Activated CD4-positive, alpha-beta memory T cell treated with anti-CD3 and anti-CD28 coated beads, Interleukin-2, amount 10 ng/mL, durations not matched to agents 7 days and 5 days (primary cell): ENCODE measurements at places on chromosomes 2 and 18.

GRCh38 chr2:146817613-146818012 is 1027.2 kb upstream of the ACVR2A start:
- DNase-seq = no peak

- DNase-seq = no peak
Measured at GRCh38 chr2:44459739-44460138, 98.0 kb downstream of the CAMKMT start.

GRCh38 chr2:85248773-85249509 is 78.8 kb downstream of the TGOLN2 start:
- no peak for DNase-seq

GRCh38 chr2:193469251-193469650 is 1274.5 kb upstream of the TMEFF2 start:
- no peak for DNase-seq

GRCh38 chr2:19667536-19667949 is 234.2 kb downstream of the TTC32 start:
- DNase-seq = no peak

DNA sequence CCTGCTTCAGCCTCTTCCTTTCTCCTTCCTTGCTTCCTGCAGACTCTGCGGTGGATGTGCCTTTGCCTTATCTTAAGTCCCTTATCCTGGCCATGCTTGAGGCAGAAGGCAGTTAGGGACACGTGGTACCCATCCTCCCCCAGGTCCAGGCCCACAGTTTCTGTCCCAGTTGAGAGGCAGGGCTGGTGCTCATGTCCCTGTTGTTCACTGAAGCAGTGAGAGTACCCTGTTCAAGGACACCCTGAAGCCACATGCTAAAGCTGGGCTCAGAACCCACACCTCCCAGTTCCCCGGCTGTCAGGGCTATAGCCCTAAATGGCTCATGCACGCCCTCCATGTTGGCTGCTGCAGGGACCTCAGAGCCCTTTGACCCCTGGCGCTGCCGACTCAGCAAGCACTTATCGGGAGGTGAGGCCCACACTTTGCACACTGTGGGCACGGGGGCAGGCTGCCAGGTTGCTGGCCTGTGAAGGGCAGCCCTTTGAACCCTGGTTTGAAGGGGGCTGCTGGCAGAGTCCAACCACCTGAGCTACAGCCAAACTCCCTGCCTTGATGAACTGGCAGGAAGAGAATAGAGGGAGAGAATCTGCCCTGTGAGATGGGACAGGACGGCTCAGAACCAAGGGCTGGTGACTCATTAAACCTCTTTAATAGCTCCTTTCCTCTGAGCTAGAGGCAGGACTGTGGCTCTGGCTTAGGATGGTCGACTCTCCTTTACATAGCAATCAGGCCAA is 6.3 kb downstream of the KHK start:
- no peak for DNase-seq

DNA sequence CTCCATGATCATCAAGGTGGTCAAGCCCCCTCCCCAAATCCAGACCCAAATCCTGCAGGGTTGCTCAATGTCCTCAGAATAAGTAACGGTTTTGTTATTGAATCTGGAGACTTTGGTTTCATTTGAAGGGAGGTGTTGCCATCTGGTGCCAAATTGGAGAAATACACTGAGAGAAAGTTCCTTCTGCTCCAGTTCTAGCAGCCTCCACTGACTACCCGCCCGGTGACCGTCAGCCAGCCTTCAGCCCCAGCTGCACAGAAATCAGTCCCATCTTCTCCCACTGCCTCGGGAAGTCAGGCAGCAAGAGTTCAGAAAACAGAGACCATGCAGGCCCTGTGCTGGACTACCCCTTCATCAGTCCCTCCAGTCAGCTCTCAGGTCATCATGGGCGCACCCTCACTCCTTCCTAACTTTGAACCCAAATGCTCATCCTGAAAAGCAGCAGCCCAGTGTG is 38.7 kb downstream of the PKDCC start:
- peak; percentile 44 for DNase-seq
